ENCODE measurements at places on chromosomes 1 and 21.

DNA sequence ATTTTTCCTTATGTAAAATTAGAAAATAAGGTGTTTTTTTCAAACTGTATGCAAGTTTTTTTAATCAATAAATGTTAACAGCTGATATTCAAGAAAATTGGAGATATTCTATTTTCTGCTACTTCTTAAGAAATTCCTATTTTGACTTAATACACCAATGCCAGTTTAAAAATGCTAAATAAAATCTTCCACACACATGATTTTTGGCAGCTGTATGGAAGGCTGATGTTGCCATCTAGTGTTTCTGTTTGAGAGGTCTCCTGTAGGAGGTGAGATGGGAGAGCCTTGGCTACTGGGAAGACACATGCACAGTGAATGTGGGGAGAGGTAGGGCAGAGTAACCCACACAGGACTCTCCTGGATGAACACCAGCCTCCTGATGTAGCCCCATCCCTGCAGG lies 29.2 kb upstream of the OR2B11 start:
- DNase-seq = peak; percentile 35

DNA sequence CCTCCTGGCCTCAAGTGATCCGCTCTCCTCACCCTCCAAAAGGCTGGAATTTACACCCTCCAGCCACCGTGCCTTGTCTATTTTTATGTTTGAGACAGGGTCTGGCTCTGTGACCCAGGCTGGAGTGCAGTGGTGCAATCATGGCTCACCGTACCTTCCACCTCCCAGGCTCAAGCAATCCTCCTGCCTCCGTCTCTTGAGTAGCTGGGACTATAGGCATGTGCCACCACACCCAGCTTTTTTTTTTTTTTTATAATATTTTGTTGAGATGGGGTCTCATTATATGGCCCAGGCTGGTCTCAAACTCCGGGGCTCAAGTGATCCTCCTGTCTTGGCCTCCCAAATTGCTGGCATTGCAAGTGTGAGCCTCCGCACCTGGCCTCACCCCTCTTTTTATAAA lies 38.8 kb downstream of the TRPM2 start:
- DNase-seq = no peak

GRCh38 chr21:38494251-38494642 lies 4.0 kb downstream of the ERG start:
- no peak for DNase-seq

- no peak for DNase-seq
Measured at GRCh38 chr1:106568201-106568974, 488.1 kb upstream of the PRMT6 start.

- no peak for DNase-seq
Measured at GRCh38 chr1:235857756-235858155, 8.9 kb downstream of the LYST start.

- DNase-seq = peak; percentile 35
Measured at GRCh38 chr1:212608959-212609700, 569 bp downstream of the ATF3 start.

DNA sequence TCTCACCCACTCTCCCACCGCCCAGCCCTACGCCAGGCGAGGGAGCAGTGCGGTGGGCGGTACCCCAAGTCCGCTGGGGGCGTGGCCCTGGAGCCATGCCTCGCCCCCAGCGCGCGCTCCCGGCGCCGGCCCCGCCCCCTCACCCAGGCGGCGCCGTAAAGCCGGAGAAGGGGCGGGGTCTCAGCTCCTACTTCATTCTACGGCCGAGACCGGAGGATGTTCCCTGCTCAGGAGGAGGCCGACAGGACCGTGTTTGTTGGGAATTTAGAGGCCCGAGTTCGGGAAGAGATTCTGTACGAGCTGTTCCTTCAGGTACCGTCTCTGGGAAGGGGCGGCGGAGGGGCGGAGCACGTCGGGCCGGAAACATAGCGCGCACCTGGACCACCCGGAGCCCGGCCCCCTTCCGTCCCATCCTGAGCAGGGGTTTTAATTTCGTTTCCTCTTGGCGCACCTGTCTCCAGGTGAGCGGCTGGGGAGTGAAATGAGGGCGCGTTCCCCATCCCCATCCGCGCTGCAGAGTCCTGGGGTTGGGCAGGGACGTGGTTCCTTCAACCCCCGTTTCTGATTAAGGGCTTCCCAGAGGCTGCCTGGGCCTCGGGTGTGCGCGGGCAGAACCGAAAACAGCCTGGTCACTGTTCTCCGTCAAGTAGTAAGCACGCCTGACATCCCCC lies at the start of gene RBM11:
Gene RBM11, plus strand, starts transcription at position 187 of the 671 bp plus-strand sequence. Its CDS starts 30 bp downstream, at position 217.
- peak; percentile 56 for DNase-seq

DNA sequence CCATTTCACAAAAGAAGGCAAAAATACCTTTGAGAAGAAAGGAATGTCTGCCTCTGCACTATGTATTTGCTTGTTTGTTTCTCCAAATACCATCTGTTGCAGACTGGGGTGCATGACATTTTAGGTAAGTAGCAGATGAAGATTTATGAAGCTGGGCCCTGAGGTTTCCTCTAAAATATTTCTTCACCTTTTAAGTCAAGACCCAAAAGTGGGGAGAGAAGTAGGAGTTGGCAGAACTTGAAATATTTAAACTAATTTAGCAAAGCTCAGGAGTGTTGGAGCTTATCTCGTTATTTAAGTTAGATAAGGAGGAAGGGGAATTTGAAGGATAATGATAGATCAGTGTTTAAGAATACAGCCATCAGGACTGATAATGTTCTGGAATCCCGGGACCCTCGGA lies 152.9 kb downstream of the DHRS3 start:
- no peak for DNase-seq

GRCh38 chr1:51724797-51725196 lies 107.9 kb downstream of the OSBPL9 start:
- DNase-seq = no peak

DNA sequence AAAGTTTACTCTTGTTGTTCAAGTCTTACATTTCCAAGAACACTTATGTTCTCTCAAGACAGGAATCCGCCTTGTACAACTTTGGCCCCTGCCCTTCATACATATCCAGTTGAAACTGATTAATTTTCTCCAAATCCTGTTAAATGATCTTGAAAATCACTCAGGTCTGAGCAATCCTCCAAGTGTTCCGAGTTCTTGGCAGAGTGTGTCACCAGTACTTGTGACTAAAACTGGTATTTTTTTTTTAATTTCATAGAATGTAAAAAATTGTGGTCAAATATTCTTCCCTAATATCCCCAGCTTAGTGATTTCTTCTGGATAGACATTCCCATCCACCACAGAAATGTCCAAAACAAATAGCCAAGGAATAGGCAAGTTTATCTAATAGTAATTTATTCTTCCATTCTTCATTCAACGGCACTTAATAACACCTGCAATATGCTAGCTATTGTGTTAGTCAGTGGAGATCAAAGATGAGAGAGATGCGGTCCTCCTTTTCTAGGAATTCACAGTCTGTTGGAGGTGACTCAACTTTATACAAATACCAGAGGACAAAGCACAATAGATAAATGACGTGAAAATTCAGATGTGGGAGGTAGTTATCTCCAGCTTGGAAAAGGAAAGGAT lies 71.4 kb downstream of the DIRAS3 start:
- no peak for DNase-seq

- DNase-seq = no peak
Measured at GRCh38 chr1:181259026-181259745, 170.7 kb downstream of the IER5 start.

GRCh38 chr21:19937619-19938018 lies 1060.6 kb upstream of the NCAM2 start:
- DNase-seq = no peak

- peak; percentile 77 for DNase-seq
Measured at GRCh38 chr1:36831186-36831810, 203.0 kb downstream of the GRIK3 start.

DNA sequence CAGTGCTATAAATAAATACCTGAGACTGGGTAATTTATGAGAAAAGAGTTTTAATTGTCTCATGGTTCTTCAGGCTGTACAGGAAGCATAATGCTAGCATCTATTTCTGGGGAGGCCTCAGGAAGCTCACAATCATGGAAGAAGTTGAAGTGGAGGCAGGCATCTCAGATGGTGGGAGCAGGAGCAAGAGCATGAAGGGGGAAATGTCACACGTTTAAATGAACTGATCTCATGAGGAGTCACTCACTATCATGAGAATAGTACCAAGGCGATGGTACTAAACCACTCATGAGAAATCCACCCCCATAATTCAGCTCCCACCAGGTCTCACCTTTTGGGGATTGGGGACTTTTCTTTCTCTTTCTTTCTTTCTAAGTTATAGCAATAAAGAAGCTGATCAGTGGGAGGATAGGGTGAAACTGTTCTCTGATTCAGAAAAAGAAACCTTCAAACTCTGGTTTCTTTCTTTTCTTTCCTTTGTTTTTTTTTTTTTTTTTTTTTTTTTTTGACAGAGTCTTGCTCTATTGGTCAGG lies 17.1 kb upstream of the SPAG17 start:
- no peak for DNase-seq

DNA sequence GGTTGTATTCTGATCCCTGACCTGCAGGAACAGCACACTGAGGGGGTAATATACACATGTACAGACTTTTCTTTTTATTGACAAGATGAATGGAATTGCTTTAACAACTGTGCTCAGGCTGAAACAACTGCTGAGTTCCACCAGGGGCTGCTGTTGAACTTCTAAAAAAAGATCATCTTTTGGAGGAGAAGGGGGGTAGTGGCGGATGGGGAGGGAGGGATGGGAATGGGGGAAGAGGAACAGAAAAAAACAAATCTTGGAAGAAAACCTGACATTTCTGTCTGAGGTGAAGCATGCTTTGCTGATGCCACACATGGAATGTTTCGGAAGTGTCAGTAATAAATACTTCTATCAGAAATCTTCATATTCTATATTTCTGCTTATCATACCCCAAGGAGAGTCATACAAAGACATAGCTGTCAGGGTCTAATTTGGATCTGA lies 75.0 kb downstream of the RWDD3 start:
- DNase-seq = no peak

- no peak for DNase-seq
Measured at GRCh38 chr1:59580257-59580656, 234.5 kb upstream of the HOOK1 start.

- DNase-seq = no peak
Measured at GRCh38 chr1:76090283-76091203, 16.0 kb downstream of the ST6GALNAC3 start.

DNA sequence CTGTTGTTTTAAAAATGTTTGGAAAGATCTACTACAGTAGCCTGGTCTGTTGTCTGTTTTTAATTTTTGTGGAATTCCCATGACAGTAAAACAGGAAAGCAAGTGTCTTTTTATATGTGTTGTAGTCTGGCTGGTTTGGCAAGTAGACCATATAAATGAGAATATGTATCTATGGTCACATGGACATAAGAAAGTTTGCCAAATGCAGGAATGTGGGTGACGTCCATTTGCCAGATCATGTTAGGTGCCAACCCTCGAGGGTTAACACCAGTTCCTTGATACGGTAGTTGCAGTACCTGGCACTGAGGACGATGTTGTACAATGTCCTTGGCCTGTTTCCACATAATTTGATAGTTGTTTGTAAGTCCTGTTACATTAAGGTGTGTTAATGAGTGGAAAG lies 6.2 kb downstream of the DAP3 start:
- no peak for DNase-seq

GRCh38 chr1:62530516-62531154 lies 66.7 kb upstream of the ANGPTL3 start:
- DNase-seq = no peak

DNA sequence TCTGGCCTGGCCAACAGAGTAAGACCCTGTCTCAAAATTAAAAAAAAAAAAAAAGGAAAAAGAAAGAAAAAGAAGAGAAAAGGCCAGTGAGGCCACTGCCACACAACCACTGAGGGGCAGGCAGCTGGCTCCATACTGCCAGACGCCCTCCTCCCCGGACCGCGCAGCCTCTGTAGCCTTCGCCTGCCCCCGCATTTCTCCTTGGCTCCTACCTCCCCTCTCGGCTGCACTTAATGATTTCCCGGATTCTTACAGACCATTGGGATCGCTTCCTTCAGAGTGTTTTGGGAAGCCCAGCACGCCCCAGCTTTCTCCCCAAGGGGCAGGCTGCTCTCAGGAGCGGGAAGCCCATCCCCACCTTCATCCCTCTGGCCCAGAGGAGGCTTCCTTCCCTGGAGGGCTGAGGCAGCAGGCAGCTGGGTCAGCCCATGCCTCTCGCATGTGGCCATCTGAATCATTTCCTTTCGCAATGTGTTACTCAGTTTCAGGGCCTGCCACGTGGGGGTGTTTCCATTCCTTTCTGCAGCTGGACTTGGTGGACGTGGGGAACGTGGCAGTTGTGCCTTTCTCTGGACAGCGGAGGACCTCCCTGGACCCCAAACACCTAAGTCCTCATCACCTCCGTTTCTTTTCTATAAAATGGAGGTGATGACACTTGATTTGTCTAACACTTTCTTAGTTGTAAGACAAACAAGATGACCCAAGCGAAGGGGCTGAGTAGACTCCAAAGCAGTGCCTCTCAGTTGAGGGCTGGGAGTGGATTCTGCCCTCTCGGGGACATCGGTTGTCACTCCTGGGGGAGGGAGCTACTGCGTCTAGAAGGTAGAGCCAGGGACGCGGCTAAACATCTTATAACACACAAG lies 2.3 kb downstream of the SLC2A5 start:
- no peak for DNase-seq

DNA sequence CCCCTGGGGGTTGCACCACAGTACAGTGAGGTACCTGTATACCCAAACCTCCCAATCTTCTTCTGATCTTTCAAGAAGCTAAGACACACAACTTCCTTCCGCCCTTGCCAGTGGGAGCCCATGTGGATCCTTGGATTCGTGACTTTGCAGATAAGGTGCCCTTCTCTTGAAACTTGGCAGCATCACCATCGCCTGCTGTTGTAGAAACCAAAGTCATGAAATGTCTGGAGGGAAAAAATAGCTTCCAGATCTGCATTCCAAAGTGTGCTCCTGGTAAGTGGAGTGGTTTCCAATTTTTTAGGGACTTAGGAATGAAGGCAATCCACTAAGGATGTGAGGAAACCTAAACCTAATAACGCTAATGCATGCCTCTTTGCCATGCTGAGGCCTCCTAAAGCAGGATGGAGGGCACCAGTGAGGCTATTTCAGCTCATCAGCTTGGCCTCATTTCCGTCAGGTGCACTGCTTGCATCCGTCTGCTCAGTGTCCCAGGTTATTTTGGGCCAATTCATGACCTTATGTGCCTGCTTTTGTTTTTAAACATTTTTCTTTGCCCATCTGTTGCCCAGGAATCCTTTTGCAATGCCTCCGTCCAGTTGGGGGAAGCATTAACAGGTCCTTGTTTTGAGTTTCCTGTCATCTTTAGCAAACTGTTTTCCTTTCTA lies 8.2 kb upstream of the EFHD2 start:
- no peak for DNase-seq

DNA sequence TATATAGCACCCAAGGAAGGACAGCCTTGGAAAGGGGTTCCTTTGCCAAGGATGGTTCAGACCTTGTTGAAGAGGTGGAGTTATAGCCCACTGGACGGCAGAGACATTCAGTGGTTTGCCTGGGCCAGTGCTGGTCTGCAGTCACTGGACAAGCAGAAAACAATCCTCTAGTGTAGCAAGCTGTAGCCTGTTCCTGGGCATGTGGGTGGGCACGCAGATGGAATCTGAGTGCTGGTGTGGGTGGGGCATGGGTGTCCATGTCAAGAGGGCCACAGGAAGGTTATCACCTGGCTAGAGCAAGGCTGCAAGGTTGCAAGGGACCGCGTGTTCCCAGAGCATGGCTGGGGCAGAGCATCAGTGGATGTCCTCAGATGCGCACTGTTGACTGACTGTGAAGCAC lies 244.7 kb downstream of the PTPRU start:
- DNase-seq = no peak
